HFF-Myc (cell line): ENCODE measurements at places on chromosomes 12 and 14.

DNA sequence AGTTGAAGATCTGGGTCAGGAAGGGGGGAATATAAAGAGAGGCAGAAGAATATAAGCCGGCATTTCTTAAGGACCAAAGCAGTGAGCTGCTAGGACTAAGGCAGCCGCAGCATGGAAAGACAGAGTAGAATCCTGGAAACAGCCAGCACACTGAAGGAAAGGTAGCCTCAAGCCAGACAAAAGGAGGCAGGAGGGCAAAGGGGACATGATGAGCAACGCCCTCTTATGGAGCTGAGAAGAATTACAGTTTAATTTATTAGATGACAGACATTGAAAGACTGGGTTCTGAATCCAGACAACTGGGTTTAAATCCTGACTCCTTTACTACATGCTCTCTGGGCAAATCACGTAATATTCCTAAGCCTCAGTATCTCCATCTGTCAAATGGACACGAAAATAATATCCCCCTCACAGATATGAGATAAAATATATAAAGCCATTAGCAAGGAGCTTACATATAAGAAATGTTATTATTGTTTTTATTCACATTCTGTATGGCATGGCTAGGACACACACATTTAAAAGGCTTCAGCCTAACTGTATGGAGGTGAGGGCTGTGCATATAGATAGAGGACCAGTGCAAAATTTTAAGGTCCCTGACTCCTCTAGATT is 8.1 kb upstream of the PCED1B start:
- DNase-seq, result no peak

DNA sequence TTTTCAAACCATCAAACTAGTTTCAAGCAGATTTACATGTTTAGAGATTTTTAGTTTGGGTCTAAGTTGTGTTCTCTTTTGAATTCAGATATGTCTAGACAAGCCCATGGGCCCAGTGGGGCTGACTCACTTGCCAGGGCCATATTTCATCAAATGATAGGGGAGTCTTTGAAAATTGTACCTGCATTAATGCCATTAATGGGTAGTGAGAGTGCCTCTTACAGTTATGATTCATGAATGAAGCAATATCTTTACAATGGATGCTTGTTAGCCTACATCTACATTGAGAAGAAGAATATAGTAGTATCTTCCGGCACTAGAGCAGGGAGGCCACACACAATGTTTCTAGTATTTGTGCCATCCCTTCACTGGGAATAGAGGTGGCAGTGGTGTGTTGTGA is 174.2 kb upstream of the E2F7 start:
- no peak for DNase-seq

- DNase-seq, result no peak
Measured at GRCh38 chr14:103763730-103764488, 48.3 kb downstream of the ZFYVE21 start.

DNA sequence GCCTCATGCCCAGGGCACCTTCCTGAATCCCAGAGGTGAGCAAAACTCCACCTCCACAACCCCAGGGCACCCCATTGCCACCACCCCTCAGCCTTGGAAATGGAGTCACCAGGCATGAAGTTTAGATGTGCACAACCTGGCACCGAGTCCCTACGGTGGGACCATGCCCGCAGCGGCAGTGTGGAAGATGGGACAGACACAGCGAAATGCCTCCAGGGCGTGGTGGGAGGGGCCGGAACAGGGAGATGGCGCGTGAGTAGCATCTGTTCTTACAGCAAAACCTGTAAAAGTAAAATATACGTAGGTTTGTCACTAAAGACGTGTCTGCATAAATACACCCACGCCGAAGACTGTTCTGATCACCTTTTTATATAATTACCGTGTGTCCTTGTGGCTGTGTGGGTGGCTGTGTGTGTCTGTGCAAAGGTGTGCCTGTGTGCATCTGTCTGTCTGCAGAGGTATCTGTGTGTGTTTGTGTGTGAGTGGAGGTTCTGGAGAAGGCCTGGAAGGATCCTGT is 17.4 kb upstream of the DEGS2 start:
- no peak for DNase-seq

DNA sequence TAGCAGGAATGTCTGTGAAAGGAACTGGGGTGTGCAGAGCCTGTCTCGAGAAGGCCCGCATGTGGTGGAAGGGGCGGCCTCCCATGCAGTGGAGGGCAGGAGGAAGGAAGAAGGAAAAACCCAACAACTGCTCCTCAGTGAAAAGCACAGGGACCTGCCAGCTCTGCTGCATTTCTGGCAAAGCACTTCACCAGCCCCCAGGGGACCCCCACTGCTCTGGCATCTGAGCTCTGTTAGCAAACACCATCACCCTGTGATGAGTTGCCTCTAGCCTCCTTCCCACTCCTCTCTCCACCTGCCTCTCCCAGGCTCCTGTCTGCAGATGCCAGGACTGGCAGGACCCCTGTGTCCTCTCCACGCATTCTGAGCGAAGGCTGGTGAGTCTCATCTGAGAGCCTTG is 69.0 kb upstream of the DDX11 start:
- DNase-seq, result no peak

DNA sequence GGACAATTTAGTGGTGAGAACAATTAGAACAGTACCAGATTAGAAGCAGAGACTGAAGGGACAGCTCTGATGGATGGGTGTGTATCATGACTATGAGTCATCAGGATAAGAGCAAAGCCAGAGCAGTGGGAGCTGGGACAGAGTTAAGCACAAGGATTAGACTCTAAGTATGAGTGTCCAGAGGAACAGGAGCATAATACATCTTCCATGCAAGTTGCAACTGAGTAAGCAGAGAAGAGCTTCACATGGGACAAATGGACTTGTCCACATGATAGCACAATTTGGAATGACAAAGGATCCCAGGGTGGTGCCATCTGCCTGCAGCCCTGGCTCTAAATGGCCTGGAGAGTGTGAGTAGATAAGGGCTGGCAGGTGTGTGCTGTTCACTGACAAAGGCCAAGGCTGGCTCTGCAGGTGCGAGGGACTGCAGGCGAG is 226.4 kb upstream of the CAND1 start:
- no peak for DNase-seq

- no peak for DNase-seq
Measured at GRCh38 chr12:14949631-14950030, 11.3 kb upstream of the ERP27 start.

DNA sequence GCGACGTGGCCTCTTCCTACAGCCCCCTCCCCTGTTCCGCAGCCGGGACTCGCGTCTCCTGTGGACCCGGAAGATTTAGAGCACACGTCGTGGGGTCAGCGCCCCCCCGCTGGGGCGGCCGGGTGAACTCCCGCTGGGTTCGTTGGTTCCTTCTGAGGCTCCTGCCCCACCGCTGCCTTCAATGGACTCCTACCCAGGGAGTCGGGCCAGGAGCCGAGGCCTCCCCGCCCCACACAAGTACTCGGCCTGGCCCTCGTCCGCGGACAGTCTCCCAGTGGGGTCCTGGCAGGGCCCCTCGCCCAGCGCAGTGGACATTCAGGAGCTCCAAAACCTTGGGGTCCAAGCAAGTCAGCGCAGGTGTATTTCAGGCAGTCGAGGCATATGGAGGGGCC is 1.2 kb downstream of the MMP17 start:
- DNase-seq, result no peak

DNA sequence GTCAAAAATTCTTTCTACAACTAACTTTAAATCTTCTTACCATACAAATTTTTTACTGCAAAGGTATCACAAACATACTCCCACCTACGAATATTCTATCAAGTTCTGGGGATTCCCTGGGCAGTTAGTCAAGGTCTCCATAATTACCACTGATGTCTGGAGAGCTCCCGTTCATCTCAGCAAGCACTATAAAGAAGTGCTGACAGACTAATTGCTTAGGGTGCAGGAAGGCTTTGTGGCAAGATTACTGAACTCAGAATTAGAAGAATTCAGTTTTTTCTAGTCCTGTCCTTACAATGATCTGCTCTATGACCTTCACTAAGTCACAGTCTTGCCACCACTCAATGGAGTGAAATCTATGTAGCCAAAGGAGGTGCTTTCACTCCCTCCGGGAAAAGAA is 61.5 kb downstream of the DUSP16 start:
- no peak for DNase-seq

DNA sequence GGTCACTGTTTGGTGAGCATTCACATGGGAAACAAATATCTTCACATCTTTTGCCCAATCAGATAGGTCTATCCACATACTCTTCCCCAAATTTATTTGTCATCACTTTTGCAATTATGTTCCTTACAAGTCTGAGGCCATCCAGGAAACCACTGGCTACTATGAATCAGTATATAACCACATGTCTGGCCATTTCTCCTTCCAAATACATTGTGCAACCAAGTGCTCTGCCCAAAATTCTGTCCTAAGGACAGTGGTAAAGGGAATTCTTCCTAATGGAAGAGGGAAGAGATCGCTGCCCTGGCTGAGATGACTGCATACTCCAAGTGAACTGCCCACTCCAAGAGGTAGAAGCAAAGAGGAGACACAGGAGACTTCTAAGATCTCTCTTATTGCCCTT is 148.9 kb upstream of the MAX start:
- no peak for DNase-seq

DNA sequence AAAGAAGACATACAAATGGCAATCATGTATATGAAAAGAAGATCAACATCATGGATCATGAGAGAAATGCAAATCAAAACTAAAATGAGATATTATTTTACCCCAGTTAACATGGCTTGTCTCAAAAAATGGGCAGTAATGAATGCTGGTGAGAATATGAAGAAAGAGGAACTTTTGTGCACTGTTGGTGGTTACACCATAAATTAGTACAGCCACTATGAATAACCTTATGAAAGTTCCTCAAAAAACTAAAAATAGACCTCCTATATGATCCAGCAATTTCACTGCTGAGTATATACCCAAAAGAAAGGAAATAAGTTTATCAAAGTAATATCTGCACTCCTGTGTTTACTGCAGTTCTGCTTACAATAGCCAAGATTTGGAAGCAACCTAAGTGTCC is 151.7 kb downstream of the PDZRN4 start:
- no peak for DNase-seq

DNA sequence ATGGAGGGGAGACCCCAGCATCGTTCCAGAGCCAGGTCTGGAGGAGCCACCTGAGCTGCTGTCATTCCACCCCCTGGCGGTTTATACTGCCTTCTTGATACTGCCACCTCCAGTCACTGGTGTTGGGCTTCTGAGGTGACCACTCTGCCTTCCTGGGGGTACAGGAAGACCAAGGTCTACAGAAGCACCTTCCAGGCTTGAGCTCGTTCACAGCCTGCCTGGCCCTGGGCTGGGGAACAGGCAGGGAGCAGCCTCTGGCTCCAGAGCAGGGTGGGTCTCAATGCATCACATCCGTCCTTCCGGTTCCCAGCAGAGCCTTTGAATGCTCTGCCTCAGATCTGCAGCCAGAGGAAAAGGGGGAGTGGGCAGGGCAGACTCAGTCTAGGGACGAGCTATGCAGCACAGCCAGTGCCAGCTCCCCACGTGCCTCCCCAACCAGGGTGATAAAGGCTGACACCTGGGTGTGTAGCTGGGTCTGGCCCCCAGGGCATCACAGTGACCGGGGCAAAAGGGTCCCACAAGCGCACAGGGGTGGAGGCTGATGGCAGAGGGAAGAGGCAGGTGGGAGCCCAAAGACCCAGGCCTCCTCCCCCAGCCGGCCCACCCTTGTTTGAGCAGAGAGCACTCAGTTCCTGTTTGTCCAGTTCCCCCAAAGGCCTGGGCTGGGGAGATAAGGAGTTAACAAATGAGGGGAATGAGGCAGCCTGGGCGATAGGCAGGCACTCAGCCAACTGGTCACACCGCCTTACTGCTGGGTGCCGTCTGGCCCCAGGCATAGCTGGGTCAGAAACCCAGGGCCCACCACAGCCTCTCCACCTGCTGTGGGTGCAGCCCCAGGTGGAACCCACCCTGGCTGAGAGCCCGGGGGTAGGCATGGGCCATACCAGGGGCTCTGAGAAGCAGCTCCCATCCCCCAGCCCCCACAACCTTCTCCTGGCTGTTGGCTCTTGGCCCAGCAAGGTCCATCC is 17.1 kb downstream of the DEGS2 start:
- DNase-seq, result no peak
